SJCRH30 (cell line): ENCODE measurements at places on chromosomes 7 and 10.

GRCh38 chr10:88831709-88832108 lies 19.9 kb downstream of the ANKRD22 start:
- no peak for DNase-seq

DNA sequence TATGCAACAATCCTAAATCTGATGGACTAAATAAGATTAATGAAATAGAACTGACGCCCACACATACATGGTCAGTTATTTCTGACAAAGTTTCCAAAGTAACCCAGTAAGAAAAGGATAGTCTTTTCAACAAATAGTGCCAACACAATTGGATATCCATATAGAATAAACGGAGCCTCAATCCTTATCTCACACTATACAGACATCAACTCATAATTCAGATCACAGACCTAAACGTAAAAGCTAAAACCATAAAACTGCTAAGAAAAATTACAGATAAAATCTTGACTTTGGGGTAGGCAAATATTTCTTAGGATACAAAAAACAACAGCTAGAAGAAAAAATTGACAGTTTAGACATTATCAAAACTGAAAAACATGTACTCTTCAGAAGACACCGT lies 8.5 kb downstream of the CACUL1 start:
- DNase-seq: no peak

DNA sequence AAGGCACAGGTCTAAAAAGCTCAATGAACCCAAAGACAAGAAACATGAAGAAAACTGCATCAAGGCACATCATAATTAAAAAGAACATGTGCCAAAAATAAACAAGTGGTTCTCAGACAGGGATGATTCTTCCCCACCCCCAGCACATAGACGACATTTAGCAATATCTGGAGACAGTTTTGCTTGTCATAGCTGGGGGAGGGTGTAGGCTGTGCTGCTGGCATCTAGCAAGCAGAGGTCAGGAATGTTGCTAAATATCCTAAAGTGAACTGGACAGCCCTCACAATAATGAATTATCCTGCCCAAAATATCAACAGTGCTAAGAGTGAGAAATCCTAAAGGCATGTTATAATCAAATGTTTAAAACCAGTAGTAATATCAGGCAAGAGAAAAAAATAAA lies 122.6 kb downstream of the MICU1 start:
- DNase-seq: no peak

DNA sequence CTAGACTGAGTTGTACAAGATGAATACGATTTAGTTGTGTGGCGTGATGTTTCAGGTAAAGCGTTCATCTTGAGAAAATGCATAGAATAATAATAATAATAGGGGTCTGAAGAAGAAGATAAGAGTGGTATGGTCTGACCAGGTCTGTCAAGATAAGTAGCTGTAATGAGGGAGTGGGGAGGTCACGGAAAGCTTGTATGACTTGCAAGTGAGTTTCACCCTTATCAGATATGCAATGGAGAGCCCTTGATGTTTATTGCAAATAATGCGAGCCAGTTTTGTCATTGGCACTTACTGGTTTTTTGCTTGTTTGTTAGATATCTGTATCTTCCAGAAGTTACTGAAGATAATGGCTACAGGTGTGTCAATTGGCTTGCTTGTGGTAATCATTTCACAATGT lies 611.5 kb downstream of the CNTNAP2 start:
- no peak for DNase-seq

- peak; percentile 78 for DNase-seq
Observed at GRCh38 chr10:58334817-58335305, at the start of gene UBE2D1. Gene UBE2D1, plus strand, starts transcription at chr10:58335006. Its CDS starts 196 bp downstream, at chr10:58335202.
